Fibroblast of villous mesenchyme (primary cell): ENCODE measurements at places on chromosomes 1 and 21.

DNA sequence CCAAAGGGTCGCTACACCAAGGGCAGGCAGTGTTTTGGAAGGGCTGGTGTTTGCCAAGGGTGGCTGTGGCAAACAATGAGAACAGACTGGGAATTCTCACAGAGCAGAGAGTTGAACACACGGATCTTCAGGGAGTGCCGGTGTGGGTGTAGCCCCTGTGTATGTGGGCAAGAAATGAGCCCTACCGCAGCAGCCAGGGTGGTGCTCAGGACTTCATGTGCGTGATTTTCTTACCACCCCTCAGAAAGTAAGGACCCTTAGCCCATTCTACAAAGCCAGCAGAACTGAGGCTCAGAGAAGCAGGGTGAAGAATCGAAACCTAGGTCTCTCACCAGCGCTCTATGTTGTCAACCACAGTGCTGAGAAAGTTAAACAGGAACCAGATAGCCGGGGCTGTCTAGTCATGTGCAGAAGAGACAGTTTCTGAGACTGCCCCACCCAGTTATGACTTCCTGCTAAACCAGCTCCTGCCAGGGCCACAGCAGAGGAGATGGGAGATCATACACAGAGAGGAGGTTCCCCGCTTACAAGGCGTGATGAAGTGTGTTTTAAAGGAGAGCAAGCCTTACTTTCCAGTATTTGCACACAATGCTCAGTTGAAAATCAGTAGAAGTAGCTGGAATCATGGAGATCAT, 21.9 kb upstream of the MORC3 start:
- DNase-seq: peak; percentile 77

- DNase-seq: no peak
Measured at GRCh38 chr21:26137379-26138060, 33.0 kb downstream of the APP start.

DNA sequence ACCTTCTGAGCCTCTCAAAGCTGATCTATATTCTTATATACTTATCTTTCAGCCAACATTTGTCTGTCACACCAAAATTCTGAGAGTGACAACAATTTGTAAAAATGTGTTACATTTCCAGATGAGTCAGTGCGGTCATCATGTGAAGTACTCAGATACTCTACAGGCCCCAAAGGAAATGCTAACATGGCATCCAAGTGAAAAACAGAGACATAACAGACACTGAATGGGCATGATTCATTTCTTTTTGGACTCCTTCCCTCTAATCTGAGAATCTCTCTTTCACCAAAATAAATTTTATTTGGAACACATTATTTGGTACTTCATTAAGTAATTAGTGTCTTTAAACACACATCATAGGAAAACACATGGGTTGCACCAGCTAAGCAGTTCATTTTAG, 96.6 kb downstream of the SLC44A5 start:
- no peak for DNase-seq

DNA sequence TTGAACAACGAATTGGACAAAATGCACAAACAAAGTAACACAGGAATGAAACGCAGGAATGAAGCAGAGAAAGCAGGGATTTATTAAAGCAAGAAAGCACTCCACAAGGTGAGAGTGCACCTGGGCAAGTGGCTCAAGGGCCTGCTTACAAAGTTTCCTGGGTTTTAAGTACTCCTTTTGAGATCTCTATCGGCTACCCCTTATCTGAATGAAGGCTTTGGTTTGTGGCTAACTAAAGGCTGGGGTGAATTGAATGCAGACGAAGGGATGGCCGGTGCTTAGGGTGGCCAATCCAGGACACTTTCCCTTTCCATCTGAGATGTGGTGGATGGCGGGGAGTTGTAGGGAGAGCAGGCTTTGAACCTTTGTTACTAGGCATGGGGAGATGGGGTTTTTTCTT, 151.4 kb upstream of the KIAA0040 start:
- DNase-seq: no peak

GRCh38 chr1:65292861-65293593, 16.3 kb upstream of the DNAJC6 start:
- DNase-seq: no peak

GRCh38 chr1:17624611-17625233, 85.2 kb downstream of the ARHGEF10L start:
- DNase-seq: peak; percentile 8

DNA sequence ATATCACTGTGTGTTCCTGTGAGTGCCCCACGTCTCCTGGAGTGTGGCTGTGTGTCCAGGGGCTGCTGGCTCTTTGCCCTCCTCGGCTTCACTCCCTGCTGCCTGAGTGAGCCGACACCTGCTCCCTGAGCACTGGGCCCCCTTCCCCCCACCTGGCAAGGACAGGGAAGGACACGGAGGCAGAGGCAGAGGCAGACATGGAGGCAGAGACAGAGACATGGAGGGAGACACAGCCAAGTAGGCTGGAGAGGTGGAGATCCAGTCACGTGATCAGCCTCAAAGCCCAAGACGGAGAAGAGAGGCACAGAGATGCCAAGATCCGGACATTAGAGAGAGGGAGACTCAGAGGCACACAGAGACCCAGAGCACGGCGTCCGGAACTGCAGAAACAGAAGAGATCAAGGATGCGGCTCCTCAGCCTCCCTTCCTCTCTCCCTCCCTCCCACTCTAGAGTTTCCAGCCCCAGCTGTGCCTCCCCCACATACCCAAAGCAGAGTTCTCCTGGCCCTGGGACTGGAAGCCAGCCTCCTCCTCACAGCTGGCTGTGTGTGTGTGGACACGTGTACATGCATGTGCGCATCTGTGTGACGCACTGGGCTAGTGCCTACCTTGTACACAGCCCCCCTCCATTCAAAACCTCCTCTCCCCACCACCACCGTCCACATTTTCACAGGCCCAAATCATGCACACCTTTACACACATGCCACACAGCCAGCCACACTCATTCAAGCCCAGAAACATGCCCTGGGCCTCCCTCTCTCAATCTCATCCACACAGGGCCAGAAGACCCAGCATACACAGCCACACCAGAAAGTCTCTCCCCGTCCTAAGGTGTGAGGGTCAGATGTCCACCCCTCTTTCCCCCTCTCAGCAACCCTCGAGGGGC, 39.1 kb upstream of the WASF2 start:
- DNase-seq: peak; percentile 89

GRCh38 chr1:31501505-31501904, 74.8 kb upstream of the TINAGL1 start:
- DNase-seq: no peak
